Heart right ventricle (tissue), 16 donors: ENCODE measurements at places on chromosomes 12 and 14. TPM values are rescaled to one million over a fixed set of nuclear protein-coding genes. Genes with fewer than 3 reads are reported as not detected.

GRCh38 chr14:57835766-57836165, 30.1 kb downstream of the SLC35F4 start:
- no peak for DNase-seq

GRCh38 chr14:103738166-103738565, 22.6 kb downstream of the ZFYVE21 start:
- DNase-seq, result no peak

The RILPL1 gene
- 84.3 TPM for total RNA-seq

The TTC9 gene
- total RNA-seq, result 2.9 TPM

- peak; percentile 13 for DNase-seq
These were observed 198.7 kb upstream of the DCN start for GRCh38 chr12:91381309-91381804.

GRCh38 chr12:65277994-65278575, 398 bp upstream of the MSRB3 start:
- no peak for DNase-seq

The FAM90A1 gene
- 0.35 TPM for total RNA-seq

The KRT3 gene
- total RNA-seq, result not detected

The METAP2 gene
- total RNA-seq, result 61.7 TPM

The MYH6 gene
- total RNA-seq, result 500 TPM

GRCh38 chr14:58716706-58717105, 78.9 kb downstream of the DACT1 start:
- no peak for DNase-seq

DNA sequence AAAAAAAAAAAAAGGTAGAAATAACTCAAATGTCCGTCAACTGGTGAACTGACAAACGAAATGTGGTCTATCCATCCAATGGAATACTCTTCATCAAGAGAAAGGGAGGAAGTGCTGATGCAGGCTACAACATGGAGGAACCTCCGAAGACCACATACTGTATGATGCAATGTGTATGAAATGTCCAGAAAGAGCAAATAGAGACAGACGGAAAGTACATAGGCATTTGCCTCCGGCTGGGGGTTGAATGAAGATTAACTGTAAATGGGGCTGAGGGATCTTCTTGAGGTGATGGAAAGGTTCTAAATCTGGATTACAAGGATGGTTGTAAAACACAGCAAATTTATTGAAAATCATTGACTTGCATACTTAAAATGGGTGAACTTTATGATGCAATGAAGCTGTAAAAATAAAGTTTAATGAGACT, 35.4 kb downstream of the DLK1 start:
- no peak for DNase-seq

The PLEKHG7 gene
- not detected for total RNA-seq

DNA sequence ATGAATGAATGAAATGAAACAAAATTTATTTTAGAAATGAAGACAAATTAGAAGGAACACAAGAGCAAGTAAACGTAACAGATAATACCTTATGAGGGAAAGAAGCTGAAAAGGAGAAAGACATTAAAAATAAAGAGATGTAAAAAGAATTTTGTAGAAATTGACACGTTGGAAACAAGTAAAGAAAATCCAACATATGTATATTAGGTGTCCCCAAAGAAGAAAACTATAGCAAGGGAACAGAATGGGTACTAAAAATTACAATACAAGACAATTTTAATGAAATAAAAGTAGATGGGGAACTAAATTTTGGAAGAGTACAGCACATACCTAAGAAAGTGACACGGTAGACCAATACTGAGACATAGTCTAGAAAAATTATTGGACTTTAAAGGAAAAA, 16.7 kb downstream of the DNM1L start:
- DNase-seq, result no peak

GRCh38 chr12:63894132-63894531, 49.6 kb downstream of the SRGAP1 start:
- DNase-seq, result no peak

DNA sequence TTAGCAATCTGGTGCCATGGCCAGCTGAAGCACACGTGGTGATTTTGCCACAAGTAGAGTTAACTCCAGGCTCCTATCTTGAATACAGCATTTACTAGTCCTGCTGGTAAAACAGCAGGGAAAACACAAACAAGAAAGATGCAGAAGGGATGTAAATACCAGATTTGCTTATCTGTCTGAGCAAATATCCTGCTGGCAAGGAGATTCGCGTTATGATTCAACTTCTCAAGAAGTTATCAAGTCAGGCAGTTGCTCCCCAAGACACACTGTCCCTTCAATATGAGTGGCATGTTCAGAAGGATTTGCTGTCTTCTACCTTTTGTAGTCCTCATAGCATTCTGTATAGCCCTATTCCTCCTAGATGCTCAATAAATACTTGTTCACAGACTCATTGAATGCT, 171.2 kb upstream of the EGLN3 start:
- DNase-seq, result no peak

The LRRC10 gene
- total RNA-seq, result 14.4 TPM

The ENDOU gene
- total RNA-seq, result 0.11 TPM

The GLT8D2 gene
- 6.8 TPM for total RNA-seq

DNA sequence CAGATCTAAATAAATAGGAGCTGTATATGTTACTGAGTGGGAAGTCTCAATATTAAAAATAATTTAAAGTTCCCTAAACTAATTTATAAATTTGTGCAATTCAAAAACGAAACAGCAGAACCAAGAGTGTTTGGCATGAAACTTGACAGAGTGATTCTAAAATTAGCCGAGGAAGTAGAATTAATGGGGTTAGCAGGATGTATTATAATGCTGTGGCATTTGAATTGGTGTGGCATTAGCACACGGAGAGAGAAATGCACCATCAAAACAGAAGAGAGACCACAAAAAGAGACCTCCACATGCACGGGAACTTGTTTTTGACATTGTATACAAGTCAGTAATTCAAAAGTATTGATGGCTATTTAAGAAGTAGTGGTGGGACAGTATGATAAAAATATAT, 366.0 kb upstream of the RGS6 start:
- DNase-seq, result no peak

The TRHDE gene
- total RNA-seq, result 0.44 TPM

DNA sequence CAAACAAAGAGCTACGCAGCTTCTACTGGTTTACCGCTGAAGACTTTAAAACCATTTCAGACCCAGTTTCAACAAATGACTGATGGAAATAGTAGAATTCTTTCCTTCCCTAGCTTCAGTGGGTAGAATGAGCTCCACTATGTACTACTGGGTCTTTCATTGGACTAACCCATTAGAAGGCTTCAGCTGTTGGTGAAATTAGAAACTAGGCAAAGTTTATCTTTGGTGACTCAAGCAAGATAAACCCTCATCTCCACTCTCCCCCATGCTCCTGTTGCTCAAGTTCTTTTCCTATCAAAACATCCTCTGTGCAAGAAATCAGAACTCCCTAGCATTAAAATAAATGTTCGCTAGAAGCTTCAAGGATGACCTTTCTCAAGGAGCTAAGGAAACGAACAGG, 159.2 kb downstream of the PAWR start:
- no peak for DNase-seq

DNA sequence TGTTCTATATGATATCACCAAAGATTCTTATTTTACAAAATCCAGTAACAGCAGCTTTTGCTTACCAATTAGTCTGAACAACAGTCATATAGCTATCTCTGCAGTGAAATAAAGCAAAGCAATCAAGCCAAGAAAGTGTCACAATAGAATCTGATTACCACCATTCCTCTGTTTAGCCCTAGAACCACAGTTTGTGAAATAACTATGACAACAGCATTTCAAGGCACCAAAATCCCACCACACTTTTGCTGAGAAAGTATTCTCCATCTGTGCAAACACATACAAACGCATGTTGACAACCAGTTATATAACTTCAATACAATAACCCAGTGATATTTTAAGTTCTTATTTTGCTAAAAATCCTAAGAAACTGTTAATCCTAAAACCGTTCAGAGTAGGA, 7.4 kb downstream of the PPP1R13B start:
- no peak for DNase-seq

- no peak for DNase-seq
These were observed 138.9 kb upstream of the CCND2 start for GRCh38 chr12:4134448-4135263.

DNA sequence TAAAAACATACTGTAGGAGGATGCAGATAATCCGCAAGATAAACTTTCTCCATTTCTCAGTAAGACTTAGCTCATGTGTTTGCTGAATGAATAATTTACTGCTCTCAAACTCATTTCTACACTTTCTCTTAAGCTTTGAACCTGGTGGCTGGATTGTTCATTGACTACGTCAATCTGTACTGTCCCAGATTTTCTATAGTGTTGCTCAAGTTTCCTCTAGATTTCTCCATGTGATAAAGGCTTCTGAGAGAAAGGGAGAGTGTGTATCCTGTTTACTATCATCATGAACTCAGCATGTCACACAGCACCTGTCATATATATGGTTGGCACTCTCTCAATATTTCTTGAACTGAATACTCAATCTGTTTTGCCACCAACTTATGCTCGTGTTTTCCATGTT, 518.0 kb upstream of the TBX3 start:
- no peak for DNase-seq

DNA sequence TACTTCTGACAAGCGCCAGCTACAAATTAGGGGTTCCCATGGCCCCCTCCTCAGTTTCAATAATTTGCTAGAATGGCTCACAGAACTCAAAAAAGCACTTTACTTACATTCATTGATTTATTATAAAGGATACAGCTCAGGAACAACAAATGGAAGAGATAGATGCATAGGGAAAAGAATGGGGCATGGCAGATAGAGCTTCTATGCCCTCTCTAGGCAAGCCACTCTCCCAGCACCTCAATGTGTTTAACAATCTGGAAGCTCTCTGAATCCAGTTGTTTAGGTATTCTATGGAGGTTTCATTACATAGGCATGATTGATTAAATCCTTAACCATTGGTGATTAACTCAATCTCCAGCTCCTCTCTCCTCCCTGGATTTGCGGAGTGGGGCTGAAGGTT, 184.5 kb upstream of the DAAM1 start:
- no peak for DNase-seq

The DCAF5 gene
- total RNA-seq, result 63.1 TPM

- no peak for DNase-seq
These were observed 29.4 kb upstream of the SLC38A1 start for GRCh38 chr12:46298261-46298660.

- DNase-seq, result no peak
These were observed 11.0 kb upstream of the TBPL2 start for GRCh38 chr14:55451398-55451797.

The KLRD1 gene
- total RNA-seq, result 0.91 TPM

DNA sequence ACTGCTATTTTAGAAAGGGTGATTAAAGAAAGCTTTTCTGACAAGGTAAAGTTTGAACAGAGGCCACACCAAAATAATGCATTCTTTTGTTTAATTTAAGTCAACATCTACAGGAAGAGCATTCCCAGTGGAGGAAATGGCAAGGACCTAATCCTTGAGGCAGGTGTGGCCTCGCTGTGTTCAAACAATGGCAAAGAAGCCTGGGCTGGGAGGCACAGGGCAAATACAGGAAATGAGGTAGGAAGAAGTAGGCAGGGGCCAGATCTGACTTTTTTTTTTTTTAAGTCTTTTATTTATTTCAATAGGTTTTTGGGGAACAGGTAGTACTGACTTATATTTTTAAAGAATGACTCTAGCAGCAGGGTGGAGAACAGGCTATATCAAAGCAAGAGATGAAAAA, 53.5 kb downstream of the ARMH4 start:
- DNase-seq, result peak; percentile 63

GRCh38 chr12:51921017-51921725, 13.9 kb downstream of the ACVRL1 start:
- DNase-seq, result no peak

- no peak for DNase-seq
These were observed 65.0 kb upstream of the ARHGAP5 start for GRCh38 chr14:32012062-32012461.

The HOXC12 gene
- total RNA-seq, result not detected

DNA sequence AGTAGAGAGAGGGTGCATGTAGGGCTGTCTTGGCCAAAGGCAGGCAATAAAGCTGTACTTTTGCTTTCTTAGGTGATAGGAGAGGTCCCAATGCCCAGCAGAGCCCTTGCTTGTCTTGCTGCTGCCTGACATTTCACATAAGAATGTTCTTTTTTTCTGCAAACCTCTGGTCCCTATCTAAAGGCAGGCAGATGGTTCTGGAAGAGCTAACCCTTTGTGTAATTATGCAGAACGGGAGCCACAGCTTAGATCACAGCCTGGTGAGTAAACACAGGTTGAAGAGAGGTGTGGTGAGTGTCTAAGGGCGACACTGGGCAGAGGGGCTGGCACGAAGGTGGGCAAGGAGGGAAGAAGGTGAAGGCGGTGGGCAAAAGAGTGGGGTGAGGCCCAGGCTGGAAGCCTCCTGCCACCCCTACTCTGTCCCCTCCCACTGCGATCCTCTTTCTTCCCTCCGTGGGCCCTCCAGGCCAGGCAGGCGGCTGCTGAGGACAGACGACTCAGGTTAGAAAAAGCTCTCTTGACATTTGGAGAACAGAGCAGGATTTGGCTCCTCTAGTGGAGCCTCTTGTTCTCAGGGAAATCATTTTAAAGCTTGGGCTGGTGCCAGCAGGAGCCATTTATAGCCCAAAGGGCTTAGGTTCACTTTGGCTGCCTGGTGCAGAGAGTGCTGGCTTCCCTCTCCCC, 42.8 kb downstream of the PRMT8 start:
- peak; percentile 36 for DNase-seq

The DIO2 gene
- total RNA-seq, result 15.2 TPM

DNA sequence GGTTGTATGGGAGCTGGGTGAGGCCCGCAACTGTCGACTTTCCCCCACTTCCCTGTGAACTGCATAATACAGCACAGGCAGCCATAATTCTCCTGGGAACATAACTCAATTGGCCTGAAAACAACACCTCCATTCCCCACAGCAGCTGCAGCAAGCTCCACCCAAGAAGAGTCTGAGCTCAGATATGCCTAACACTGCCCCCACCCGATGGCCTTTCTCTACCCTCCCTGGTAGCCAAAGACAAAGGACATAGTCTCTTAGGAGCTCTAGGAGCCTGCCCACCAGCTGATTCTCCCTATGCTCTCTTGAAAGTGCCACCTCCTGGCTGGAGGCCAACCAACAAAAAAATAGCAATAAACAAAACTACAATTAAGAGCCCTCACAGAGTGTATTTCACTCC, 542.7 kb upstream of the LMO3 start:
- no peak for DNase-seq

The RABGGTA gene
- total RNA-seq, result 23.3 TPM

DNA sequence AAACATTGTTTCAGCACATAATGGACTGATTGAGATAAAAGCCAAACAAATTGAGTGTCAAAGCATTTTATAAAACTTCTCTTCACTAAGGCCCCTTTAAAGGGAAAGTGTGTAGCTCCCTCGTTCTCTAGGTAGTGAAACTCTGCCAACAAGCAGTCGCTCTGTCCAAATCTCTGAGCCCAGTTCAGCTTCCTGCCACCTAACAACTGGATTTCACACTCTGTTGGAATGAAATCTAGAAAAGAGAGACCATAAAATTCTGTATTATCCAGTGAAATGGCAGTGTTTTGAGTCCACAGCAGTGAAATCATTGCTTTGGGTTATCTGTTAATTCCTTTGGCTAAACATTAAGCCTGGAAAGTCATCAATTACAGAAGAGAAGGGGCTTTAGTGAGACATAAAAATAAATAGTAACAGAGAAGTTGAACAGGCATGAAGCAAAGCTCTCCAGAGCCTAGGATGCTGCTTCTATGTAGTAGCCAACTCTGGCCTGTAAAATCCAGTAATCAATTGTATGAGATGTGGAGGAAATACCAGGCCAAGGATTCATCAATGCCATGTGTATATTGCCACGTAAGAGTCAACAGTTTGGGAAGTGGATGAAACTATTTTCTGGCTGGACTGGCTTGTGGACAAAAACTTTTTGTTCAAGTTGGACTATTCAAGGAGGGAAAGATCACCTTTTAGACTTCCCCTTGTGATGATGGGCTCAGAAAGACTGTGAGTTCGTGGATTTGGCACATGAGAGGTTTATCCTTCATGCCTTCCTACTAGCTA, 122.5 kb downstream of the WIF1 start:
- DNase-seq, result no peak
